ENCODE measurements at places on chromosomes 2 and 18.

DNA sequence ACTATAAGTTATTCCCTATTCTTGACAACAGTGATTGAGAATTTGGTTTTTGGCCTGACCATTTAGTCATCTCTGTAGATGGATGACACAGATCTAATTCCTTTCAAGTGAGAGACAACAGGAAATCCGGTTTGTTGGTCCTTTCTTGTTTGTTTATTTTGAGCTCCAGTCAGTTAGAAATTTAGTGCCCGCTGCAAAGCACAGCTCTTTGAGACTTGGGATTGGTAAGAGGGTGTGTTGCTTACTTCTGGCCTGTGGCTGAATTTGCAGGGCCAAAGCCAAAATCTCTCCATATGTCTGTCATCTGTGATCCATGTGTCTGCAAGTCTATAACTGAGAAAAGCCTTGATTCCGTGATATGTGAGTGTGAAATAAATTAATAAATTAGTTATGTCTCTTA is 74.3 kb downstream of the BIN1 start:
- DNase-seq, result peak; percentile 23

DNA sequence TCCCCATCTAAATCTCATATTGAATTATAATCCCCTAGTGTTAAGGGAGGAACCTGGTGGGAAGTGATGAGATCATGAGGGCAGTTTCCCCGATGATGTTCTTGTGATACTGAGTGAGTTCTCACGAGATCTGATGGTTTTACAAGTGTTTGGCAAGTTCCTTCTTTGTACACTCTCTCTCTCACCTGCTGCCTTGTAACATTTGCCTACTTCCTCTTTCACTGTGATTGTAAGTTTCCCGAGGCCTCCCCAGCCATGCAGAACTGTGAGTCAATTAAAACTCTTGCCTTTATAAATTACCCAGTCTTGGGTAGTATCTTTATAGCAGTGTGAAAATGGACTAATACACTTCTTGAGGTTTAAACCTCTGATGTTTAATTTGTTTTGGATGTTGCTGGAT is 177.5 kb downstream of the CD8B2 start:
- no peak for DNase-seq

DNA sequence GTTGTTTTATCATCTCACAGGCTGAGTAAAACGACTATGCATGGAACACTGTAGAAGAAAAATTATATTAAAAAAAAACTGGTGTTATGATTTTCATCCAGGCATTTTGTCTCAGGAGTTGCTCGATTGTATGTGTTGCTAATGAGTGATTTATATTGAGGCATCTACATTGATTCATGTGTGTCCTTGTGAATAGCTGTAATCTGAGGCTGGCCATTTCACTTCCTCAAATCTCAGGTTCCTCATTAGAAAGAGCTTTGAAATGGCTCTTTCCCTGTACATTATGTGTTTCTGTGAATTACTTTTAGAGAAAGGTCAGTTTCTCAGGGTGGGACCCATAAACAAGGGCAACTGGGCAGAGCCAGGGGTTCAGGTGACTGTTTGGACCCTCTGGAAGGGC is 2.3 kb downstream of the IL18R1 start:
- no peak for DNase-seq

DNA sequence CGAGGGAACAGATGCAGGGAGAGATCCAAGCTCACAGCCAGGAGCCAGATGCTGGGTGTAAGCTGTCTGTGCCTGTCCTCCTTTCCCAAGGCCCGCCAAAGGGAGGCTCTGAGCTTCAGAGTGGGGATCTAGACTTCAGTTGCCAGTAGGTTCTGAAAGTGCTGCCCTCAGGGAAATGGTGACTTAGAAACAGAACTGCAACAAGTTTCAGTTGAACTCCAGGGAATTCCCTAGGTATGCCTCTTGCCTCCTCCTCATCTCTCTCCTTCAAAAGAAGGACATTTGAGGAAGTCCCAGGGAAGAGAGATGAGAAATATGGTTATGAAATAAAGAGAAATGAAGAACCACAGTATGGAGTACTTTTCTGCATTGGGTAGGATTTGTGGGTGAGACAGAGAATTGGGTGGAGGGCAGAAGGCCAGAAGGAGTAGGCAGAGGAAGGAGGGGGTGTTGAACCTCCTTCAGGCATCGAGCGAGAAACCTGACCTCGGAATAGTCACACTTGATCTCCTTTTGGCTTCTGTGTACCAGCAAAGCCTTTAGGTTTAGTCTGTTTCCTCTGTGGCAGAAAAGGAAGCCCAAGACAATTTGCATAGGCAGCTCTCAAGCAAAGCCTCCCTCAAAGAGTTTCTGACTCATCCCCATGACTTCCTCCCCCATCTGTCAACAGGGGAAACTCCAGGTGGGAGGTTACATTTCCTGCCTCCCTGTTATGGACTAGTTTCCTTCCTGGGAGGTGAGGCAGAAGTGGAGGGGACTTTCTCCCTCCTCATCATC is 45.7 kb downstream of the QPCT start:
- peak; percentile 88 for DNase-seq

DNA sequence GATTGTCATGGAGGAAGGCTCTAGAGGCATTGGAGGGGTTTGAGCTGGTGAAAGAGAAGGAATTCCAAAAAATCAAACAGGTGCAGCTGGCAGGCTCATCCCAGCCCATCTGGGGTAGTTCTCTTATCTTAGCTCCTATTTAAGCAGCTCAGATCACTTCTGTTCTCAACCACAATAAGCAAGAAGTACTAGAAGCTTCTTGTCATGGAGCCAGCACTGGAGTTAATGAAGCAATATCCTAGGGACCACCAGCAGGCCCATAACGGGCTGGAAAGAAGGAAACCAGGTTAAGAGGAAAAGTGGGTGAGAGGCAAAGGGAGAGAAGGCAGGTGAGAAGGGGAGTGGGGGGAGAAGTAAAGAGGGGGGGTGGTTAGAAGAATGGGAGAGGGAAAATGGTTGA is 100.7 kb upstream of the ZFP36L2 start:
- DNase-seq, result no peak

- no peak for DNase-seq
Measured at GRCh38 chr2:46655551-46656436, 176.4 kb downstream of the TMEM247 start.

- DNase-seq, result no peak
Measured at GRCh38 chr18:10727477-10727876, 201.7 kb downstream of the NAPG start.

DNA sequence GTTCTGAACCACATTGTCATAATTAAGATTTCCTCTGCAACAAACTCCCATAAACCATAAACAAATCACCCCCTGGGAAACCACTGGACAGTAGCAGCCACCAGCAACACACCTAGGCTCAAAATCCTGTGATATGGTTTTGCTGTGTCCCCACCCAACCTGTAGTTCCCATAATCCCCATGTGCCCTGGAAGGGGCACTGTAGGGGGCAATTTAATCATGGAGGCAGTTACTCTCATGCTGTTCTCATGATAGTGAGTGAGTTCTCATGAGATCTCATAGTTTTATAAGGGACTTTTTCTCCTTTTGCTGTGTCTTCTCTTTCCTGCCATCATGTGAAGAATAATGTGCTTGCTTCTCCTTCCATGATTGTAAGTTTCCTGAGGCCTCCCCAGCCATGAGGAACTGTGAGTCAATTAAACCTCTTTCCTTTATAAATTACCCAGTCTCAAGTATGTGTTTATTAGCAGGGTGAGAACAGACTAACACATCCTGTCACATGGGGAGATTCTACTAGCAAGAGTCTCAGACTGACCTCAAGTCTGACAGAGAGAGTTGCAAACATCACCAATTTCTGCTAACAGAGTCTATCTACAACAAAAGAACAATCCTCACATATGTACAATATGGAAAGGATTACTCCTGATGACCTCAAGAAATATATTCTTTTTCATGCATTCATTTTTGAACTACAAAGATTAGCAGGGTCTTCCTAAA is 182.6 kb downstream of the GRB14 start:
- no peak for DNase-seq

GRCh38 chr2:230899786-230900185 is 25.3 kb downstream of the GPR55 start:
- DNase-seq, result no peak

GRCh38 chr2:20313659-20314058 is 37.0 kb downstream of the PUM2 start:
- no peak for DNase-seq

- DNase-seq, result no peak
Measured at GRCh38 chr2:65701191-65701590, 268.8 kb upstream of the SPRED2 start.

DNA sequence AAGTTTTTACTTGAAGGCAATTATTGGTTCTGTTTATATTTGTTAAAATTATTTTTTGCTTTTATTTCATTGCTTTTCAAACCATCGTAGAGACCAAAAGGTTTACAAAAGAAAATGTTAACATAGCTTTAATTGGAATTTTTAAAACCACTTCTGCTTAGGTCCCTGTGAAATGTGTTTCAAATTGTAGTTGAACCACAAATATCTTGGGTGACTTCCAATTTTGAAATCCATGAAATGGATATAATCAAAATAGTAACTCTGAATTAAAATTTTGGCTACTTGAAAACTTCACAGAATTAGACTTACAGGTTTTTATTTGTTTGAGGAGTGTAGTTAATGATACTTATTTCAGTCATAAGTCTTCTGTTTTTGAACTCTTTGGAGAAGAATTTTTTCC is 3.1 kb upstream of the SPAG16 start:
- no peak for DNase-seq

DNA sequence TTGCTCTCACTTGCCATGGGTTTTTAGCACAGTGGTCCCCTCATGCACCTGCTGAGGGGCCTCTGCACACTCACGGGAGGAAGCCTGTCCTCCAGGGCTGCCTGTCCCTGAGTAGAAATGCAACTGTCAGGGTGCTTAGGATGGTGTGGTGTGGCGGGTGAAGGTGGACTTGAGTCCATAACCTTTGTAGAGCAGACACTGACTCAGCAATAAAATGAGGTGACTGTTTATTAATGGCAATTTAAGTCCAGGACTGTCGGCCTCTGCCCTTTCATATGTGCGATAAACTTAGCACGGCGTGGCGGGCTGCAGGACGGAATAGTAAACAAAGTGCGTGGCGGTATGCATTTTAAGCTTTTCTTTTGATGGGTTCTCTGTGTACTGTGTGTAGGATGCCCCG is 188.2 kb downstream of the LDLRAD4 start:
- DNase-seq, result no peak

GRCh38 chr18:1252534-1252933 is 347.9 kb downstream of the ADCYAP1 start:
- no peak for DNase-seq

GRCh38 chr18:68608851-68609490 is 105.9 kb downstream of the TMX3 start:
- DNase-seq, result no peak

DNA sequence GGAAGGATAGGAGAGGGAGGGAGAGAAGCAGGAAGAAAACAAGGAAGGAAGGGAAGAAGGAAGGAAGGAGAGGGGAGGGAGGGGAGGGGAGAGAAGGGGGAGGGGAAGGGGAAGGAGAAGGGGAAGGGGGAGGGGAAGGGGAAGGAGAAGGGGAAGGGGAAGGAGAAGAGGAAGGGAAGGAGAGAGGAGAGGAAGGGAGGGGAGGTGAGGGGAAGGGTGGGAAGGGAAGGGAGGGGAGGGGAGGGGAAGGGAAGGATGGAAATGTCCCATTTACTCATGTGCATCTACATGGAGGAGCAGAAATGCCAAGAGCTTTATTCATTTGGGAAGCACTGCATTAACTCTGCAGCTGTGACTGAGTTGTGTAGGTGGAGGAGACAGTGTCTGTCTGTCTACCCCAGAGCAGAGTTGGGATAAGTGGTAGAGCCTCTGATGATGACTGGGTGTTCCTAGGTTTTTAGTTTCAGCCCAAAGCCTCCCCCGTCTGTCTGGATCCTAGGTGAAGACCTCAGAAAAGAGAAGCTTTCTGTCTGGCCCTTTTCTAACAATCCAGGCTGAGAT is 131.3 kb downstream of the COL6A3 start:
- no peak for DNase-seq

DNA sequence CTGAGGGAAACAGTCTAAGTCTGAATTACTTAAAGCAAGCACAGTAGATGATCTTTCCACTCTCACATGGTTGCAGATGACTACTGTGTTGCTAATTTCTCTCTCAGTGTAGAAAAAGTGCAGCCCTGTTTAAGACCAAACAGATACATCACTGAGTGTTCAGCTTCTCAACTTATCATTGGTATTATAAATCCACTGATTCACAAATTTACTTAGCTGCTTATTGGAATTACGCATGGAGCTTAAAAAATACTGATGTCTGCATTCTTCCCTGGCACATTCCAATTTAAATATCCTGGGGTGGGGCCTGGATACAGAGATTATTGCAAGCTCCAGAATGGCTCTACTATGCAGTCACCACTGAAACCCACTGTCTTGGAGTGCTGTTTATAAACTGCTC is 411.2 kb downstream of the RND3 start:
- peak; percentile 1 for DNase-seq

- DNase-seq, result no peak
Measured at GRCh38 chr2:38692636-38693318, 26.9 kb downstream of the GALM start.

DNA sequence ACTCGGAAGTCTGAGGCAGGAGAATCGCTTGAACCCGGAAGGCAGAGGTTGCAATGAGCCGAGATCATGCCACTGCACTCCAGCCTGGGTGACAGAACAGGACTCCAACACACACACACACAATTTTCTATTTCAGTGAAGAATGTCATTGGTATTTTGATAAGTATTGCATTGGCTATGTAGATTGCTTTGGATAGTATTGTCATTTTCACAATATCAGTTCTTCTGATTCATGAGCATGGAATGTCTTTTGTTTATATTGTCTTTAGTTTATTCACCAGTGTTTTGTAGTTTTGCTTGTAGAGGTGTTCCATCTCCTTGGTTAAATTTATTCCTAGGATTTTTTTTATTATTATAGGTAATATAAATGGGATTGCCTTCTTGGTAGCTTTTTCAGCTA is 693.4 kb upstream of the SYT4 start:
- no peak for DNase-seq

GRCh38 chr2:10331702-10332401 is 29.1 kb downstream of the HPCAL1 start:
- DNase-seq, result no peak

DNA sequence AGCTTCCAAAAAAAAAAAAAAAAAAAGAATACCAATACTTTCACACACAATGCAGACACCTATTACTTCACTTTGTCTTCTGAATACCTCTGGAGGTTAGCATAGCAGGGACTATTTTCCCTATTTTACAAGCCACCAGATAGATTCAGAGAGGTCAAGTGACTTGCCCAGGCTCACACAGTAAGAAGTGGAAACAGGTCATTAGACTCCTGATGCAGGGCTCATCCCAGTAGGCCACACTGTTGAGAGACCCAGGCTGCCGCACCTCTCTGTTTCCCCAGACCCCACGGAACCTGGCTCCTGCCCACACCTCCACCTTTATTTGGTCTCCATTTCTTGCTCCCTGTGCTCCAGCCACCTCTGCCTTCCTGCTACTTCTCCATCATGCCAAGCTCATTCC is 19.4 kb downstream of the SMYD1 start:
- DNase-seq, result no peak

- DNase-seq, result no peak
Measured at GRCh38 chr2:8162552-8162951, 519.3 kb upstream of the ID2 start.

- DNase-seq, result no peak
Measured at GRCh38 chr2:16026816-16027501, 86.6 kb downstream of the MYCN start.

- DNase-seq, result peak; percentile 64
Measured at GRCh38 chr2:9984217-9984739, 32.8 kb downstream of the GRHL1 start.

All from HTR-8/SVneo (cell line).